Esophagus squamous epithelium (tissue), 5 donors: ENCODE measurements at places on chromosomes 5 and 9.

DNA sequence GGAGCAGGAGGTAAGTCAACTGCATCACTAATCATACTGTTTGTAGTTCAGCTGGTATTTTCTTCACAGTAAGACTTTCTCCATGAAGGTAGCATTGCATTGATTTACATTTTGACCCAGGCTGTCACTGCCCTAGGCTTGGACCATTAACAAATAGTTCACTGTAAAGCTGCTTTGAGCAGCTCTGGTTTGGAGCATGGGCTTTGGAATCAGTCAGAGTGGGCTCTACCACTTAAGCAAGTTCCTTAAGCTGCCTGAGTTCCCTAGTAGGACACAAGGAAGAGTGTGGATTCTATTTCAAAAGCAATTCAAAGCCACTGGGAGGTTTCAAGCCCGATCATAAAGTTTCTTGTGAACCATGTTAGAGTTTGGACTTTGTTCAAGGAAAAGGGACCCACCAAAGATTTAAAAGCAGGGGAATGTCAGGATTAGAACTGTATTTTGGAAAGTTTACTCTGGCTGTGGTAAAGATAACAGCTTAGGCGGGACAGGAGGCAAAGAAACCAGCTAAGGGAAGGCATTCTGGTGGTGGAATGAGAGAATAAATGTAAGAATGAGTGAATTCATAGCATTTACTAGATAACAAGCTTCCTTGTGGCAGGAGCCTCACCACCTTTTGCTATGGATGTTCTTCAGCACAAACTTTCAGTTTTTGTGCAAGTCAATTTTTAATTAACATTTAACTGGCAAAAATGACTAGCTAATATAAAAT, 12.3 kb upstream of the PANK3 start:
- no peak for DNase-seq
- H3K4me3 ChIP-seq = no peak overlapping the region
- H3K27ac ChIP-seq = no peak overlapping the region
- no peaks in the 10 kb centered on the region for H3K4me1 ChIP-seq

DNA sequence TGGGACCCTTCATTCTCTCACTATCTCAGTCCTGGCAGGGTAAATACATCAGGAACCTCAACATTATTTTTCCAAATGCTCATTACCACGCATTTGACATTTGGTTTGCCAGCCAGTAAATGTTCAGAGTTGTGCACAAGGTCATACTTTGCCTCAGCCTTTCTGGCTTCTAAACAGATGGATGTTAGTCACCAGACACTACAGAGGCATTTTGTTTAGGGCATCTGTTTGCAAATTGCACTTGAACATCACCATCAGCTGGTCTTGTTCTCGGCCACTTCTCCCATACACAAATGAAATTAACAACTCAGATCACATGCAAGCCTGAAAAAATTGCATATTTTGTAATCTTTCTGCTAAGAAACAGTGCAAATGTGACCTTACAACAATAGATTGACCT, 75.0 kb upstream of the SLC1A1 start:
- H3K27ac ChIP-seq = no peak overlapping the region
- no peak for DNase-seq
- H3K27me3 ChIP-seq = no peaks in the 10 kb centered on the region
- no peak overlapping the region for H3K4me3 ChIP-seq

- no peaks in the 10 kb centered on the region for H3K27me3 ChIP-seq
- H3K27ac ChIP-seq = no peak overlapping the region
- H3K4me1 ChIP-seq = peaks cover 32% of the 10 kb centered on the region
- no peak for DNase-seq
- no peaks in the 10 kb centered on the region for H3K36me3 ChIP-seq
- H3K4me3 ChIP-seq = no peak overlapping the region
These were observed 4.1 kb upstream of the DNAJB5 start for GRCh38 chr9:34985311-34985899.

DNA sequence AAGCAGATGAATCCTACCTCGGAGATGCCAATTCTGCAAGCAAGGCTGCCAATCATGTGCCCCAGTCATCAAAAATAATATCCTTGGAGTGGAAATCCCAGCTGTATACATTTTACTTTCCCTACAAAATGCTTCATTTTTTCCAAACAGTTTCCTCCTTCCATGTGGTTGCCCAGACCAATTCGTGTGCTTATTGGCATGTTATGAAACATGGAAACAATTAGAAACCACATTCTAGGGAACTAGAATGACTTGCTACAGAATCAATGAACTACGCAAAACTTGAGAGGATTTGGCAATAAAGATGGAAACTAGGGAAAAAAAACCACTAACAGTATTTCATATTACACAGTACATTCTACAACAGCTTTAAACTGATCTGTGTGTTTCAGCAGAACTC, 584.5 kb upstream of the DMAC1 start:
- DNase-seq = no peak
- H3K36me3 ChIP-seq = no peaks in the 10 kb centered on the region
- no peaks in the 10 kb centered on the region for H3K27me3 ChIP-seq
- no peak overlapping the region for H3K4me3 ChIP-seq

DNA sequence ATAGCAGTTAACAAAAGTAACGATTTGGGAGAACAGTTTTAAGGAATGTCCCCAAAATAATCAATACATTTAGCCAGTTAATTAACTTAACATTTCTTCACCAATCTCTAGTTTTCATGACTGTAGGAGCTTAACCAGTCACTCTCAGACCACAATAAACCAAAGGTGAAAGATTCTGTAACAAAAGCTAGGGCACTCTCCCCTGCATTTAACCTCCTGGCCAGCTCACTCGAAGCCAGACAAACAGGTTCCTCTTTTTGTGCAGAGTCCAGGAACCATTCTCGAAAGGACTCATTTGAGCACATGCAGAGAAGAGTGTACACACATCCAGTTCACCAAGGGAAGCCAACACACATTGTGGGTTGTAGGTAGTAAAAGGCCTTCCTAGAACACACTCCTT, 6.5 kb downstream of the IL7R start:
- DNase-seq = no peak
- H3K4me3 ChIP-seq = no peak overlapping the region
- no peaks in the 10 kb centered on the region for H3K36me3 ChIP-seq
- H3K27me3 ChIP-seq = no peaks in the 10 kb centered on the region
- H3K27ac ChIP-seq = no peak overlapping the region

- H3K36me3 ChIP-seq = no peaks in the 10 kb centered on the region
- H3K27ac ChIP-seq = no peak overlapping the region
- no peaks in the 10 kb centered on the region for H3K4me1 ChIP-seq
- H3K27me3 ChIP-seq = no peaks in the 10 kb centered on the region
- no peak overlapping the region for H3K4me3 ChIP-seq
These were observed 326.1 kb downstream of the NSG2 start for GRCh38 chr5:174371600-174372094.

GRCh38 chr9:109831998-109832658, 52.1 kb downstream of the PALM2AKAP2 start:
- no peaks in the 10 kb centered on the region for H3K27me3 ChIP-seq
- no peaks in the 10 kb centered on the region for H3K4me1 ChIP-seq
- DNase-seq = no peak
- no peaks in the 10 kb centered on the region for H3K36me3 ChIP-seq
- H3K4me3 ChIP-seq = no peak overlapping the region

DNA sequence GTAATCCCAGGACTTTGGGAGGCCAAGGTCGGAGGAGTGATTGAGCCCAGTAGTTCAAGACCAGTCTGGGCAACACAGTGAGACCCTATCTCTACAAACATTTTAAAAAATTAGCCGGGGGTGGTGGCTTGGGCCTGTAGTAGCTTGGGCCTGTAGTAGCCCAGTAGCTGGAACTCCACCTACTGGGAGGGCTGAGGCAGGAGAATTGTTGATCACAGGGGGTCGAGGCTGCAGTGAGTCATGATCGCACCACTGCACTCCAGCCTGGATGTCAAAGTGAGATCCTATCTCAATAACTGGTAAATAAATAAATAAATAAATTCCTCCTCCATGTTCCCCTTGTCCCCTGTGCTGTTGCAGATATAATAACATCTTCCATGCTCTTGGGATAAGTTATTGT, 14.3 kb downstream of the VCAN start:
- no peaks in the 10 kb centered on the region for H3K36me3 ChIP-seq
- no peaks in the 10 kb centered on the region for H3K4me1 ChIP-seq
- DNase-seq = no peak
- H3K4me3 ChIP-seq = no peak overlapping the region
- H3K27me3 ChIP-seq = no peaks in the 10 kb centered on the region

GRCh38 chr9:28774433-28775235, 1201.4 kb upstream of the C9orf72 start:
- no peaks in the 10 kb centered on the region for H3K4me1 ChIP-seq
- no peaks in the 10 kb centered on the region for H3K27me3 ChIP-seq
- H3K4me3 ChIP-seq = no peak overlapping the region
- H3K27ac ChIP-seq = no peak overlapping the region

DNA sequence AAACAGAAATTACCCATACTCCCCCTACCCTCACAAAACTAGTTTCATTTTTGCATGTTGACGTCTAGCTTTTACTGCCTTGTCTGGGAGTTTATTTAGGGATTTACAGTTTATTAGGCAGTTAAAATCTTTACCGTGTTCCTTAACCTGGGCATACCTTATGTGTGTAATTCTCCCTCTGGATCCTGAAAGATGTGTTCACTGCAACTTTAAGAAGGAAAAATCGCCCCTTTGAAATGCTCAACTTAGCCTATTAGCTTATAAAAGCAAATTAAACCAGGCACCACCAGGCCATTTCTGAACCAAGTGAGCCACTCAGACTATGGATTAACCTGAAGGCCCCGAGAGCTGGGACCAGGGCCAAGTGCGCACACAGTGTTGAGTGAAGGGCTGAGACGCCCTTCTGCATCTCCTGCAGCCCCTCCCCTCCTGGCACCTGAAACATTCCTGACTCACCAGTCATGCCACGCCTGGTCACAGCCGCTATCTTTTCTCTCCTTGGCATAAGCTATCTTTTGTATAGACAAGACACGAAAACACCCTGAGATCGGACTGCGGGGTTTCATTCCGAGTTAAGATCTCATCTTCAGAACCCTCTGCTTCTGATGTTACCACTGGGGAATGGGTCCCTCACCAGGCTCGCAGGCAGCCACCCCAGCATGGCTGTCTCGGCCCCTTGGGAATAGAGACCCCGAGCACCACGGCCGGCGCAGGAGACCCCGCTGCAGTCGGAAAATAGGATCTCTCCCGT, 111.9 kb downstream of the ROR2 start:
- H3K4me3 ChIP-seq = peak overlapping the region; percentile 25
- H3K4me1 ChIP-seq = peaks cover 15% of the 10 kb centered on the region
- no peaks in the 10 kb centered on the region for H3K36me3 ChIP-seq
- H3K27me3 ChIP-seq = peaks cover 68% of the 10 kb centered on the region
- no peak for DNase-seq
- H3K27ac ChIP-seq = peak overlapping the region; percentile 0

DNA sequence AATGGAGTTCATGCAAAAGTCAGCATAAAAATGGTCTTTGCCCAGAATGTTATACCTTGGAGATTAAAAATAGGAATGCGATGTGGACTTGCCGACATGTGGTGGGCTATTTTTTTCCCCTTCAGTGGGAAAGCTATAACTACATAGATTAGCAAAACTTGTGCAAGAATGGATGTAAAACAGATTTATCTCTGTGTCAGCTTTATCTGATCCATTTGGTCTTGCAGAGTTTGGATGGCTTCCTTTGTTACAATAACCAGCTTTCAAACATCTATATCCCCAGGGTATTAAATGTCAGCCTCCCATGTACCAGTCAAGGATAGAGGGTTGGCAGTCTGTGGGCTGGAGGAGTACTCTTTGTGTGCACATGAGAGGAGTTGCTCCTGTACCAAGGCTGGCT, 284.9 kb downstream of the TMEM38B start:
- H3K36me3 ChIP-seq = no peaks in the 10 kb centered on the region
- DNase-seq = no peak
- no peak overlapping the region for H3K4me3 ChIP-seq
- H3K4me1 ChIP-seq = no peaks in the 10 kb centered on the region

GRCh38 chr5:58765058-58765457, 182.2 kb downstream of the RAB3C start:
- no peak overlapping the region for H3K27ac ChIP-seq
- H3K27me3 ChIP-seq = no peaks in the 10 kb centered on the region
- no peaks in the 10 kb centered on the region for H3K4me1 ChIP-seq
- no peaks in the 10 kb centered on the region for H3K36me3 ChIP-seq
- DNase-seq = no peak

- H3K27me3 ChIP-seq = peaks cover 77% of the 10 kb centered on the region
- no peak overlapping the region for H3K27ac ChIP-seq
- DNase-seq = no peak
- H3K4me1 ChIP-seq = peaks cover 11% of the 10 kb centered on the region
- H3K4me3 ChIP-seq = peak overlapping the region; percentile 48
- no peaks in the 10 kb centered on the region for H3K36me3 ChIP-seq
These were observed 26.3 kb downstream of the MSX2 start for GRCh38 chr5:174750711-174751110.

DNA sequence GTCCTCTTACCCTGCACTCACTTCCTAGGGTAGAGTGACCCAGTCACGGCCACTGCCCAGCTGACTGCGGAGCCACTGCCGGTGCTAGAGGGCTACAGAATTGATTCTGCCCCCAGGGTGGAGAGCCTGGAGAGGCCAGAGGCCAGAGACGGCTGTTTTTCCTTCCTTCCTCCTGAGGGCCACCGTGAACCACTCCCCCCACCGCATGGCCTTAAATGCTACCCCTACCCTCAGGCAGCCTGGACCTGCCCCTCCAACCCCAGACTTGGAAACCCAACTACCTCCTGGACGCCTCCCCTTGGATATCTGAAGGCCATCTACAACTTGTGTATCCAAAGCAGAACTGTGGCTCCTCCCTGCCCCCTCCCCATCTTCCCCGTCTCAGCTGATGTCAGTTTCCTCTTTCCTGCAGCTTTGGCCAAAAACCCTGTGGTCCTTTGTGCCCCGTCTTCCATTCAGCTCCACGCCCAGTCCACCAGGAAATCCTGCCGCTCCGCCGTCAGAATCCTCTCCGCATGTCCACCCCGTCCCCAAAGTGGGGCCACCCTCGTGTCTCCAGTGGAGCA, 16.3 kb downstream of the SH2D3C start:
- H3K4me3 ChIP-seq = no peak overlapping the region
- H3K4me1 ChIP-seq = no peaks in the 10 kb centered on the region
- peak overlapping the region; percentile 46 for H3K27ac ChIP-seq
- DNase-seq = no peak

DNA sequence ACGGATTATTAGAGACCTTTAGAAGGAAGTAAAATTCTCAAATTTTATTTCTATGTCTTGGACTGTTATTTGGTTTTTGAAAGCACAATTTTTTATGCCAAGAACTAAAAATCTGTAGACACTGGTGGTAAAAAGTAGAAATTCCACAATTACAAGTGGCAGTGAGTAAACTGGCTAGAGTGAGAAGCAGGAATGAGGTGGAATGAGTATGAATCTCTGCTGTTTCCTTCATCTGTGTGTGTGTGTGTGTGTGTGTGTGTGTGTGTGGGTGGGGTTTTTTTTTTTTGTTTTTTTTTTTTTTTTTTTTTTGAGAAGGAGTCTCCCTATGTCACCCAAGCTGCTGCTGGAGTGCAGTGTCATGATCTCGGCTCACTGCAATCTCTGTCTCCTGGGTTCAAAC, 94.2 kb downstream of the TLE4 start:
- DNase-seq = no peak
- H3K4me1 ChIP-seq = peaks cover 8% of the 10 kb centered on the region
- no peaks in the 10 kb centered on the region for H3K36me3 ChIP-seq
